MM.1S (cell line): ENCODE measurements at places on chromosomes 6 and 20.

DNA sequence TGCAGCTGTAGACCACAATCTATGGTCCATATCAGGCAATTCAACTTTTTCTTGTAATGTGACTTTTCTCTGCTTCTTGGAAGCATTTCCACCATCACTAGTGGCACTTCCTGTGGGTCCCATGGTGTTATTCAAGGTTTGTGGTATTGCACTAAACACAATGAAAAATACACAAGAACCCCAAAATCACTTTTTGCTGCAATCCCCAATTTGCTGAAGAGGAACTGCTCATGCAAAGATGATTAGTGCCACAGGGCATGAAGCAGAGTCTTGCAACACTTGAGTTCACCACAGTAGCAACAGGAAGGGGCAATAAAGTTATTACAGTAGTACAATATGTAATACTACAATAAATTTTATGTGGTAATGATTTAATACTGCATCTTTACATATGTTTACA is 16.8 kb upstream of the TAAR1 start:
- DNase-seq: no peak

- peak; percentile 46 for DNase-seq
These were observed 290.2 kb downstream of the BTBD3 start for GRCh38 chr20:12207875-12208274.

- DNase-seq: no peak
These were observed 7.8 kb downstream of the MDC1 start for GRCh38 chr6:30709101-30709868.

DNA sequence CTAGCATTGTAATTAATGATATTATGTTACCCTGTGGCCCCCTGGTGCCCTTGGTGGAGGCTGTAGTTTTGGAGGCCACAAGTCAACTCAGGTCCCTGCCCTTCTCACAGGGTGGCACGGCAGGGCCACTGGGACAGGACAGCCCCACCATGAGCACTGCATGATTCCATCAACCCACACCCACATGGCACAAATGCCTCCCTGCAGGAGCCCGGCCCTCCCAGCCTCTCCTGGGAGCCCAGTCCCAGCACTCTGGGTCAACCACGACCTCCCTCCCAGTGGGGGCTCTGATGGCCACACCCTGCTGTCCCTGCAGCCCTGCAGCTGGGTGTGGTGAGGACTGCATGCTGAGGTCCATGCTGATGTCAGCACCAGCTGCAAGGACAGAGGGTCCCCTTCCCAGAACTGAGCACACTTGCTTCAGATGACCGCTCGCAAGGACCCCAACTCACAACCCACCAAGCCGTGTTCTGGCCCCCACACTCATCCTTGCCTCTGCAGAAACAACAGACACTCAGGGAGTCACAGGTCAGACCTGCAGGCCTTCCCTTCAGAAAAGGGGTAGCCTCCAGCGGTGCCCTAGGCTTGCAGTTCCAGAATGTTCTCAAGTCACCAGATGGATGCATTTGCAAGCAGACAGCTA is 15.7 kb upstream of the CST7 start:
- DNase-seq: no peak

DNA sequence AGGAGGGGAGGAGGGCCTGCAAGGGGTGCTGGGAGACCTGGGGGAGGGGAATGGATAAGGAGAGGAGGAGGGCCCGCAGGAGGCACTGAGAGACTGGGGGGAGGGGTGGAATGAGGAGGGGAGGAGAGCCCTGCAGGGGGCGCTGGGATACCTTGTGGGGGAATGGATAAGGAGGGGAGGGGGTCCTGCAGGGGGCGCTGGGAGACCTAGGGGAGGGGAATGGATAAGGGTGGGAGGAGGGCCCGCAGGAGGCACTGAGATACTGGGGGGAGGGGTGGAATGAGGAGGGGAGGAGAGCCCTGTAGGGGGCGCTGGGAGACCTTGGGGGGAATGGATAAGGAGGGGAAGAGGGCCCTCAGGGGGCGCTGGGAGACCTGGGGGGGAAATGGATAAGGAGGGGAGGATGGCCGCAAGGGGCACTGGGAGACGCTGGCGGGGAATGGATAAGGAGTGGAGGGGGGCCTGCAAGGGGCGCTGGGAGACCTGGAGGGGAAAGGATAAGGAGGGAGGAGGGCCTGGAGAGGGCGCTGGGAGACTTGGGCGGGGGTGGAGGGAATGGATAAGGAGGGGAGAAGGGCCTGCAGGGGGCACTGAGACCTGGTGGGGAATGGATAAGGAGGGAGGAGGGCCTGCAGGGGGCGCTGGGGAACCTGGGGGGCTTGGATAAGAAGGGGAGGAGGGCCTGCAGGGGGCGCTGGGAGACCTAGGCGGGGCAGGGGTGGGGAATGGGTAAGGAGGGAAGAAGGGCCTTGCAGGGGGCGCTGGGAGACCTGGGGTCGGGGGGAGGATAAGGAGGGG is 1.3 kb upstream of the CTCFL start:
- no peak for DNase-seq
